Panc1 (cell line): ENCODE measurements at places on chromosomes 5 and 9. TPM values are rescaled to one million over a fixed set of nuclear protein-coding genes. Genes with fewer than 3 reads are reported as not detected.

Gene HMCN2
- 0.05 TPM for total RNA-seq

Gene PAIP2
- 79.4 TPM for total RNA-seq

Gene ERMP1
- total RNA-seq, result 38.4 TPM

Gene ABL1
- 48.4 TPM for total RNA-seq

Gene FGD3
- 0.80 TPM for total RNA-seq

Gene MUSK
- total RNA-seq, result not detected

Gene TLX3
- not detected for total RNA-seq

Gene PDCD1LG2
- not detected for total RNA-seq

Gene HSPA4
- total RNA-seq, result 247 TPM

Gene GDA
- total RNA-seq, result 5.0 TPM

Gene ST8SIA4
- 0.41 TPM for total RNA-seq

Gene GBGT1
- total RNA-seq, result 1.8 TPM

Gene APBA1
- 0.05 TPM for total RNA-seq
